ENCODE measurements at places on chromosomes 1 and 21.

DNA sequence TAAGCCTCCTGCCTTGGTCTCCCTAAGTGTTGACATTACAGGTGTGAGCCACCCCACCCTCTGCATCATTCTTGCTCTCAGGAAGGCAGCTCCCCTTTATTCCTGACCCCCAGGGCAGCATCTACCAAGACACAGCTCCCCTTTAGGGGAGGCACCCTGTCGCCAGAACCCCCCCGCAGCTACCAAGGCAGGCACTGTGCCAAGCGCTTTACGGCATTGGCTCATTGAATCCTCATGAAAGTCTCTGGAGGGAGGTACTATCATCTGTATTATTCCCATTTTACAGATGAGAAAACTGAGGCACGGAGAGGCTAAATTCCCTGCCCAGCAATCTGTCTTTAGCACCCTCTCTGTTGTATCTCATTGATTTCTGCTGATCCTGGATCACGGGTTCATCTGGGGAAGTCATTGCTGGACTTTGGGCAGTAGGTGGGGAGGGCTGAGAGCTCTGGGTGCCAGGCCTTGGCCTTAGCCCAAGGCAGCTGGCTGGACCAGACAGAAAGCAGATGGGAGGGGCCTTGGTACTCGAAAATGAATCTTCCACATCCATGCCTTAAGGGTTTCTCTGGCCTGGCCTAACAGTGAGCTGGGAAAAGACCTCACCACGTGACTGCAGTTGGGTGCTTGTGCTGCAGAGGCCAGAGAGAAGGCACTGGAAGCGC, 5.9 kb downstream of the PLOD1 start:
- no peak for DNase-seq

DNA sequence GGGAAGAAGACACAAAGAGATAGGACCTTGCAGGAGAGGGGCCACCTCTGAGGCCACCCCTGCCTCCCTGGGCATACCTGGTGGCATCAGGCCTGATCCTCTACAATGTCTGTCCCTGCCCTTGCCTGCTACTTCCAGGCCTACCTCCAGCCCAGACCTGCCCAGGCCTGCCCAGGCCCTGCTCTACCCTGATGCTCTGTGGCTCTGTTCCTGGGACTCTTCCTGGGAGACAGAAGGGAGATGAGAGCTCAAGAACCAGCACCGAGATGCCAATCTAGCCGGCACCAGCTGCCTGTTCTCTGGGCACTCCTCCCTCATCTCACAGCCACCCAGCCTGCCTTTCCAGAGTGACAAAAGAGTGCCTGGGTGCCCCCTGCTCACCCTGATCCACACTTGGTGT, 2.7 kb downstream of the CELF3 start:
- DNase-seq, result no peak

DNA sequence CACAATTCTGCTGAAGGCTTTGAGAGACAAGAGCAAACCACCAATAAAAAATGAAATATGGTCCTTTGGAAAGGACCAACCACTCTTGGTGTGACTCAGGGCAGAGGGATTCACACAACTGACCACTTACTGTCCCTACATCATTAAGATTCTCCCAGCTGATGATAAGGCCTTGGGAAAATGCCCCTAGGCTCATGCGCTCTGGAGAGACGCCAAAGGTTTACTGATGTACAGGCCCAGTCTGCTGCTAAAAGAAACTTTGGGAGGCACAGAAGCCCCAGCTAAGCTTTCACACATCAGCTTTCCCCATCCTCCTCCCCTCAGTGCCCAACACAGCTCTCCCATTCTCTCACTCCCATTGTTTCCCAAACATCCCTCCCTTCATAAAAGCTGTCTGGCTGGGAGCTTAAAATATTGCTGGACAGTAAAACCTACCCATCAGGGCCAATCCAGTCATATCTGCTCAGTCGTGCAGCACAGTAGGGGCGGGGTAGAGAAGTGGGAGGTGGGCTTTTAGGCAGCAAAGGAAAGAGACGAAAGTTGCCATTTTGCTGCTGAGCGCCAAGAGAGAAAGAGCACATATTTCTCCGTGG, at the start of gene GJA8:
Gene GJA8, plus strand, starts transcription at position 543 of the 593 bp plus-strand sequence. CDS start 5,161 bp downstream, outside the sequence.
- DNase-seq, result no peak

GRCh38 chr1:44775930-44776729, 790 bp downstream of the RPS8 start:
- DNase-seq, result peak; percentile 48

DNA sequence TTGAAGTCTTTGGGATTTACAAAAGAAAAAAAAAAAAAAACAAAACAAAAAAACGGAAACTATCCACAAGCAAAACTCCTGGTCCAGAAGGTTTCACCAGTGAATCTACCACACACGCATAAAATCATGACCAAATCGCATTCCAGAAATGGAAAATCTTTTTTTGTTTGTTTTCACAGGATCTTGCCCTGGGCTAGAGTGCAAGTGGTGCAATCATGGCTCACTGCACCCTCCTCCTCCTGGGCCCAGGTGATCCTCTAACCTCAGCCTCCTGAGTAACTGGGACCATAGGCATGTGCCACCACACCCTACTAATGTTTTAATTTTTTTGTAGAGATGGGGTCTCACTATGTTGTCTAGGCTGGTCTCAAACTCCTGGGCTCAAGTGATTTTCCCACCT, 100.5 kb downstream of the DYRK1A start:
- no peak for DNase-seq

DNA sequence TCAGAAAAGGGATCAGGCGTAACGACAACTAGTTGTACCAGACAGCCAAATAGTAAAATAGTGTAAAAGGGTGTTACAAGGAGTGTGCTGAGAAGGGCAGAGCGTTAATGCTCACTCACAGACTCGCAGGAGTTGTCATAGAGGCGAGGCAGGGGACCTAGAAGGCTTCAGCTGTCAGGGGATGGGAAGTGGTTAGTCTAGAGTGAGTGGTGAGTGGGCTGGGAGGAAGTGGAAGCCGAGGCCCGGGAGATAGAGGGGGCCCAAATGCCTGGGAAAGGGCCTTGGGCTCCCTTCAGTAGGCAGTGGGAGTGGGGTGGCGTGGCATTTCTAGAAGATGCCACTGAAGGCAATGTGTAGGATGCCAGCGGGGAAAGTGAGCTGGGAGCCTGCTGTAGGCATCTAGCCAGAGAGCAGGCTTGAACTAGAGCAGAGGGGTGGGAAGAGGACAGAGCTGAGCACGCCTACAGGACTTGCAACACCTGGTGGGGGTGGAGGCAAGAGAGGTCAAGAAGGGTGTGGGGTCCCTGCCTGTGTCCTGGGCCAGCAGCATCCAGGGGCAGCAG, 10.3 kb downstream of the SLC6A17 start:
- DNase-seq, result no peak

GRCh38 chr1:15123925-15124324, 29.6 kb upstream of the TMEM51 start:
- DNase-seq, result no peak

DNA sequence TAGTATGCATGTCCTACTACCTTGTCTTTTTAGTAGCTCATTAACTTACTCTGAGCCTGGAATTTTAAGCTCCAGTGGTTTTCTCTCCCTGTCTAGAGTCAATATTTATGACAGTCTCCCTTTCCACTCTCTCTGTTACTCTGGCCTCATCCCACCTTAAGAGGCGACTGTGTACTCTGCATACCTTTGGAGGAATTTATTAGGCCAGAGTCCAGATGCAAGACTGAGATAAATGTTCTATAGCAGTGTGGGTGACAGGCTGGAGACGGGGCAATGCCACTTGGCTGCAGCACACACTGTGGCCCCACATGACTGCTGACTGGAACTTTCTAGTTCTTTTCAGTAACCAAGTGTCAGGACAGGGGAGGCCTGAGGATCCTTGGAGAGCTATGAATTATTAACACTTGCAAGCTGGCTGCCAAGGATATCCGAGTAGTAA, 4.1 kb upstream of the PDZK1 start:
- no peak for DNase-seq

- no peak for DNase-seq
These were observed 129.4 kb downstream of the MRPS6 start for GRCh38 chr21:34202553-34203372.

DNA sequence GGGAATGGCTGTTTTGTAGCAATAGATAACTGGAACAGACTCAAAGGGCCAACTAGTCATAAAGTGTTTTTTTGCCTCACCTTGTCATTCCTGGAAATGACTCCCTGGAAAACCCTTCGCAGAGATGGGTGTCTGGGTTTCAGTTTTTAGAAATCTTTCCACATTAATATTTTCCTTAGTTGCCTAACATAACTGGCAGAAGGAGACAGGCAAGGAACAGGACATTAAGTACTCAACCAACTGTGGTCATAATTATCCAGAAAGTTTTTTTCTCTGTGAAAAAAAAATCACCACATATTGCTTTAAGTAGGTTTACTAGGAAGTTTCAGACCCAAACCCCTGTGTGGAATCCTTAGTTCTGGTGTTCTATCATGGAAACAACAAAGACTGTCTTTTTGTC, 3.4 kb upstream of the CMPK1 start:
- DNase-seq, result no peak

DNA sequence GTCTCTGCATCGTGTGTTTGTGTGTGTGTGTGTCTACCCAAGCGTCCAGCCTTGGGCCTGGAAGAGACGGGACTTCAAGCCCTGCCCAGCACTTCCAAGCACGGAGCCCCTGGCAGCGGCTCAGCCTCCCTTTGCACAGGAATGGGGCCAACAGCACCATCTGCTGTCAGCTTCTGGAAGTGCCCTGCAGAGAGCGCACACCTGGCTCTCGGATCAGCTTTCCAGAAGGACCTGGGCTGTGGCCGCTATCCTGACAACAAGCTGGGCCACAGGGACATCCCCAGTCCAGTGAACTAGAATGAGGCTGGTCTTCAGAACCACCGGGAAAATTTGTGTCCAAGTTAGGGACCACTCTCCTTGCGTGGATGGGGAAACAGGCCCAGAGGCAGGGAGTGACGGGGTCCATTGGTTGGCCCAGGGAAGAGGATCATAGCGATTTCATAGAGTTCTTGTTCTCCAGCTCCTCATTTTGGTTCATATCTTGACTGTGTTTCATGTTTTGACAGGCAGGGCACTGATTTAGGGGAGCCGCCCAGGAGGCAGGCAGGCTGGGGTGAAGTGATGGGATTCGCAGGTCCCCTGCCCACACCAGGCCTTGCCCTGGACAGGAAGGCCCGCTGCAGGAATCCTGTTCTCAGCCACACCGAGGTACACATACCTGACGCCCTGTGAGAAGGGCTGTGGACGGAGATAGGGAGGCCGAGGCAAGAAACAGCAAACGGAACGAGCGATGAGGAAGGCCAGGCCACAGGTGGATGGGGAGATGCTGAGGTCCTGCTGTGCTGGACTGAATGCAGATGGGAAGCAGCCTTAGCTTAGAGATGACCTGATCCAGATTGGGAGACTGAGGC, 38.4 kb downstream of the TAS1R2 start:
- peak; percentile 29 for DNase-seq

GRCh38 chr21:44528634-44528995, 11.4 kb downstream of the KRTAP10-1 start:
- DNase-seq, result no peak

DNA sequence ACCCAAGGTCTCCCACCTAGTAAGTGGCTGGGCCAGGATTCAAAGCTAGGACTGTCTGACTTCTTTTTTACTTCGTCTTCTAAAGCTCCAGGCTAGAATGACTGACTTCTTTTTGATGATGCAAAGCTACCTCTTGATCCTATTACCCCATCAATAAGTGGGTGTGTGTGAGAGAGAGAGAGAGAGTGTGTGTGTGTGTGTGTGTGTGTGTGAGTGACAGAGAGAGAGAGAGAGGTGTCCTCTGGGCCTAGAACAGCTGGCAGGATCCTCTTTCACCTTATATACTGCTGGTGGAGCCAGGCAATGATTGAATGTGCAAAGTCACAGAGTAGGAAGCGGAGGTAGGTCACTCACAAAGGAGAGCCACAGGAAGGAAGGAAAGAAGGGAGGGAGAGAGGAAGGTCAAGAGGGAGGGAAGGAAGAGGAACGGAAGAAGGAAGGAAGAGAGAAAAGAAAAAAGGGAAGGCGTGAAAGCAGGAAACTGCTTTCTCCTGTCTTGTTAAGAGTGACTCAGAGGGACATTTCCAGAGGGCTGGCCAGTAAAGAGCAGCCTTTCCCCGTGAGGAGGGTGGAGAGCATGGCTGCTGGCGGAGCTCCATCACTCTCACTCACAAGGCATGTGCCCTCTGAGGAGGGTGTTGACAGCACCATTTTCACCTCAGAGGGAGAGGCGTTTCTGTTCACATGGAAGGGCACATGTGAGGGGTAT, 68.9 kb downstream of the CDC7 start:
- no peak for DNase-seq
